Forelimb muscle (tissue), 1 donor: ENCODE measurements at places on chromosomes 4 and X. TPM values are rescaled to one million over a fixed set of nuclear protein-coding genes. Genes with fewer than 3 reads are reported as not detected.

- DNase-seq, result no peak
These were observed 75.0 kb downstream of the NBDY start for GRCh38 chrX:56803850-56804681.

DNA sequence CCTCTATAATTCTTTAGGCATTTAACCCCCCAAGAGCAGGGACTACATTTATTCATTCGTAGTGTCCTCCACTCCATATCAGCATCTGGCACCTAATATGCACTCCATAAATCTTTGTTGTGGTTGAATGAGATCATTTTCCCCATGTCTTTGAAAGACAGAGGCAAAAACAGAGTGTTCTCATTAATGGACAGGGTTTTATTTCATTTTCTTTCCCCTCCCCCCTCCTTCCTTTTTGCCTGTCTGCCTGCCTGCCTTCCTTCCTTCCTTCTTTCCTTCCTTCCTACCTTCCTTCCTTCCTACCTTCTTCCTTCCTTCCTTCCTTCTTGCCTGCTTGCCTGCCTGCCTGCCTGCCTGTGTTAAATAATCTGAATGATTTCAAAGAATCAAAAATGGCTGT lies 83.2 kb downstream of the SHROOM3 start:
- DNase-seq, result no peak

GRCh38 chr4:53777244-53777984 lies 186.1 kb upstream of the LNX1 start:
- no peak for DNase-seq

GRCh38 chr4:181911420-181911819 lies 331.8 kb upstream of the TENM3 start:
- no peak for DNase-seq

DNA sequence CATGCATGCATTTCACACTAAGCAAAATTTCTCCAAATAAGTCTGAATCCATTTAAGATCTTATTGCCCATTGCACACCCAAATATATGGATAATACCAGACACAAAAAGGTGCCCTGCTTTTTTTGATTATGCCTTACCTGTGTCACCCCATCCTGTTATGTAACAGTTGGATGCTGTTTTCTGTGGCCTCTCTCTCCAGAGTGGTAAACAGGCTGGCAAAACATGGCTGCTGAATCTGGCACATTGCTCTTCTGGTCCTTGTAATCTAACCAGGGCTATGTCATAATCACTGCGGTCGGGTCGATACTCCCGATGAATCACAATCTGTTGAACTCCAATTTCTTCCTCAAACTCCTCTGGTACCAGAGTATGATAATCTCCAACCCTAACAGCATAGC lies 70.1 kb downstream of the PRSS12 start:
- DNase-seq, result no peak

GRCh38 chr4:74671080-74671698 lies 123.1 kb downstream of the BTC start:
- DNase-seq, result no peak

- no peak for DNase-seq
These were observed 177.5 kb downstream of the ANKRD50 start for GRCh38 chr4:124535003-124535402.

DNA sequence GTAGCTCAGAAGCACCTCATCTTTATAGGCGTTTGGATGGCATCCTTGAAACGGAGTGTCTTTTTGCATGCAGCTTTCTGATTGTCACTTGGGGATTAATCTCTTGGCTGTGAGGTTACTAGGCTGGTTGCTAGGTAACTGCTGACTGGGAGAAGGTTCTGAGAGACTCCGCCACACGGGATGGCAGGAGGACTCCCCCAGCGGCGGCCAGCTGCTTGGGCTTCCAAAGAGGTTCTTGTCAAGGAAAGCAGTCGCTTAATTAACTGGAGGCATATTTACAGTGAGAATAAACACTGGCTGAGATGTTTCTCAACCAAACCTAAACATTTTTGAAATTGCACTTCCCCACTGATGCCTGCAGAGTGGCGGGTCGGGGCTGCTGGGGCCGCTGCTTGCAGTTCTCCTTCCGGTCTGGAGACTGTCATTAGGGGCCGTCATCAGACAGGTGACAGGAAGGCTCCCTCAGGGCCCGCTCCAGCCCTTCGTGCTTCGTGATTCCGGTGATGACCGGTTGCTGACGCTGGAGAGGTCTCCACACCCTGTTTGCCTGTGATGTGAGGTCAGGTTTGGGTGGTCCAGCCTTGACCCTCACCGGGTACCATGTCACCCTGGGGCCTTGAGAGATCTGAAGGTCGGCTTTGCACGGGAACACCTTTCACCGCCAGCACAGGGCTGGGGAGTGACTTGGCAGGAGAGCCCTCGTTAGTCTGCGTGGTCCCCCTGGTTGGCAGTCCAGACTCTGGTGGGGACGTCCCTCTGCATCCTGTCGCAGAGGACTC lies 9.1 kb downstream of the NSG1 start:
- DNase-seq, result no peak

Gene TLL1
- 1.3 TPM for polyA plus RNA-seq

Gene NLGN4X
- 2.0 TPM for polyA plus RNA-seq

Gene IL13RA1
- 26.6 TPM for polyA plus RNA-seq

Gene STATH
- polyA plus RNA-seq, result not detected

Gene ASB12
- 33.8 TPM for polyA plus RNA-seq
